ENCODE measurements at places on chromosomes 2 and 18.

DNA sequence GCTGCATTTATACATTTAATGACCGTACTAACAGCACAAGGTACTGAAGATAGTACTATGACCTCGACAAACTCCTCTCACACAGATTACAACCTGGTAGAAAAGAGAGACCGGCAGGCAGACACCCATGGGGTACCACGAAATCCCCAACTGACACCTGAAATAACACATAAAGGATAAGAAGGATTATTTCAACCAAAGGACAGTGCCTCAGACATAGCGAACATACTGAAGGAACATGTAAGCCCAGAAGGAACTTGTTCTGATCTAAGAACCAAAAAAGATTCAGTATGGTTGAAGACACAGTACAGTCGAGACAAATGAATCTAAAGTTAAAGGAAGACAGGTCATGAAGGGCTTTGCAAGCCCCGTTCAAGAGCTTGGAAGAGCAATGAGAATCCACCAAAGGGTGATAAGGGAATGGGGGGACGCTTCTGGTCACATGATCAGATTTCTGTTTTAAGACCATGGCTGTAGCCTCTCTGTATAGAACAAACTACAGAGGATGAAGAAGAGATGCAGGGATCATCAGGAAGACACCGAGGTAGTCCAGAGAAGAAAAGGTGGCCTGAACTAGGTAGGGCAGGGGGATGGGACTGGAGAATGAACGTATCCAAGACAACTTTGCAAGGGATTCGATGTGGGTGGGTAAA lies 902 bp downstream of the MCFD2 start:
- ATAC-seq: no peak

GRCh38 chr2:38835015-38835601 lies 40.6 kb downstream of the DHX57 start:
- ATAC-seq: no peak

DNA sequence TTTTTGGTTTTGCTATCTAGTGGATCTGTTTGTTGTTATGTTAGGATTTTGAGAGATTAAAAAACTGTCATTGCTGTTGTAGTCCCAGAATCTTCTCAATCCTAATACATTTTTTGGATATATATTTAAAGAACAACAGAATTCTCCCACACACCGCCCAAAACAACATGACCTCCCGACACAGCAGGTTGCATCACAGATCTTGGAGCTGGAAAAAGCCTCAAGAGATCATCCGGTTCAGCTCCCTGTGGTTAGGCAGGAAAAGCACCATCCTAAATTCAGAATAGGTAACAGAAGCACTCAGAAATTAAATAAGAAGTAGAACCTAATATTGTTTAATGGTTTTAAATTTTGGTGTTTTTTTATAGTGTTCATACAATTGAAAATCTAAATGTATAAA lies 251.4 kb upstream of the STON1 start:
- no peak for ATAC-seq

DNA sequence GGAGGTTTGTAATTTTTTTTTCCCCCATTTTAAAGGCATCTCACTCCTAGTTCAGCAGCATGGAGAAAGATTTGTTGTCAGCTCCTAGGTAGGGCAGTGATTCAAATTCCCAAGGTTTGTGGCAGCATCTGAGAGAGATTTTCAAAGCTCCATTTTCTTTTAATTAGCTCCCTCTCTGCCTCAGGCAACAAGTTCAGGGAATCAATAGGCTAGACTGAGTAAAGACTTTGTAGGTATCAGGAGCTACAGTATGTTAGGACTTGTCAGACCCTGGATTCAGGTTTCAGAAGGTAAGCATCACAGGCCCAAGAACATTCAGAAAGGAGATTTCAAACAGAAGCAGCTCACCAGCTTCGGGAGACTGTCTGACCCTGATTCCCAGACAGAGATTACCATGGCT lies 273.3 kb upstream of the ERBB4 start:
- no peak for ATAC-seq

DNA sequence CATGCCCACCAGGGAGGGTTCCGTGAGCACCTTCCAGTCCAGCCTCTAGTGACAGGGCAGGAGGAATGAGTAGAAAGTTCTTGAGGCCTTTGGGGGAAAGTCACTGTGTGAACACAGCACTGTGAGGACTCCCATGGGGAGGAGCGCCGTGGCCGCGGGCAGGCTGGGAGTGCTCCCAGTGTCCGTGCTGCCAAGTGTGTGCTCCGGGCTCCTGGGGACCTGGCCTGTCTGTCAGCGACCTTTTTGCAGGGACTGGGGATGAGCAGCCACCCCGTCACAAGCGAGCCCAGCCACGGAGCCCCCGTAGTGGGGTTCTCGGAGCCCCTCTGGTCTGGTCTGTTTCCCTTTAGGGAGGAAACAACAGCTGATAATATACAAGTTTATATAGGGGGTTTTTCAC lies 36.8 kb downstream of the PDIA6 start:
- no peak for ATAC-seq

GRCh38 chr2:241312082-241312481 lies 3.4 kb downstream of the HDLBP start:
- ATAC-seq: no peak

DNA sequence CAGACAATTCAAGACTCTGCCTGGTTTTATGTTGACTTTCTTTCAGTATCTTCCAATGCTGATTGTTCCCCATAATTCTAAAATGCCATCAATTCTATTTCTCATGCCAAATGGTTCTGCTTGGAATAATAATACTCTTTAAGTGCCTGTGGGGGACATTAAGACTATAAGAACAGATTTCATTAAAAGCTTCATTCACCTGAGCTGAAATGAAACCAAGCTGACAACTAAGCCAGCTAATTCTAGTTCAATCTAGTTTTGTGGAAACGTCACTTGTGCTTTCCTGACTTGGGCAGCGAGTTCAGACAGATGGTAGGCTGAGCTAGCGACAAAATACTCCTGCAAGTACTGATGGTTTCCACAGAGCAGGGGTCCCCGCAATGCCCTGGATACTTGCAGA lies 491.1 kb upstream of the RAB6C start:
- no peak for ATAC-seq

DNA sequence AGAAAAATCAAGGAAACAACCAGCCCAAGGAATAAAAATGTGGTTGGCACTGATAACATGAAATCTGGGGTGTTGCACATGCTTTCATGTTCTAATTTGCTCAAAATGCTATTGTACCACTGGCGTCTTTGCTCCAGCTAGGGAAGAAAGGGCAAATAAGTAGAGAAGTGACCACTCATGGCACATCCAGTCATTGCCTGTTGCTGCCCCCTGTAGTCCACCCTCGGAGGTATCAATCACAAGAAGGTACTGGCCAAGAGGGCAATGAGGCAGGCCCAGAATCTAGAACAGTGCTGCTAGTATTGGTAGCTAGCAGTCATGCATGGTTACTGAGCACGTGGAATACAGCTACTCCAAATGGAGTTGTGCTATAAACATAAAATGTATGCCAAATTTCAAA lies 213.4 kb downstream of the CDCA7 start:
- ATAC-seq: no peak

DNA sequence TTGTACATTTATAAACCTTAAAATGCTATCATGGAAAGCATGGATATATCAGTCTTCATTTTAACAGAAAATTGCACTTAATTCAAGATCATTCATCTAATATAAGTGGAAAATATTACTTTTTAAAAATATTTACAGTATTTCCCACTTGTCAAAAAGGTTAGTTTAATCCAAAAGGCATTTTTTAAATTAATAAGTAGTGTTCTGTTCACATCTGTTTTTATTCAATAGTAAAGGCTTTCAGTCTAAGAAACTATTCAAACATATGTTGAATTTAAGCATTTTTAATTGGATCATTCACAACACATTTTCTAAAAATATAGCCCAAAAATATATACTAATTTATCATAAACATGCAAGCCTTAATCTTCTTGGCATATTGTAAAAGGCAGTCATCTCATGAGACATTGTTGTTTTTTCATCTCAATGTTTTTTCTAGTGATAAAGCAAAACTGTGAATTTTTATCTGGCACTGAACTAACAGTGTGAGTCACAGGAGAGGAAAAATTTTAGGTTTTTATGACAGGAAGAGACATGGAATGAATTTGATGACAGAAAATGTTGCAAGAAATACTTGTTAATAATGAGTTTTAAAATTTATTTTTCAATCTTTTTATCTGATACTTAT lies 1642.5 kb upstream of the TMEFF2 start:
- no peak for ATAC-seq

- ATAC-seq: no peak
These were observed 6.6 kb downstream of the DSG3 start for GRCh38 chr18:31454066-31454708.

- no peak for ATAC-seq
These were observed 133.3 kb downstream of the OSR1 start for GRCh38 chr2:19225126-19225525.

- no peak for ATAC-seq
These were observed 316.9 kb downstream of the CDH2 start for GRCh38 chr18:27860011-27860410.
